ENCODE measurements at places on chromosomes 5 and 9.

GRCh38 chr9:106701611-106702010 is 161.4 kb upstream of the ZNF462 start:
- no peak overlapping the region for H3K4me3 ChIP-seq
- H3K4me1 ChIP-seq, result peaks cover 2% of the 10 kb centered on the region
- no peaks in the 10 kb centered on the region for H3K36me3 ChIP-seq
- H3K27me3 ChIP-seq, result no peaks in the 10 kb centered on the region
- DNase-seq, result no peak

DNA sequence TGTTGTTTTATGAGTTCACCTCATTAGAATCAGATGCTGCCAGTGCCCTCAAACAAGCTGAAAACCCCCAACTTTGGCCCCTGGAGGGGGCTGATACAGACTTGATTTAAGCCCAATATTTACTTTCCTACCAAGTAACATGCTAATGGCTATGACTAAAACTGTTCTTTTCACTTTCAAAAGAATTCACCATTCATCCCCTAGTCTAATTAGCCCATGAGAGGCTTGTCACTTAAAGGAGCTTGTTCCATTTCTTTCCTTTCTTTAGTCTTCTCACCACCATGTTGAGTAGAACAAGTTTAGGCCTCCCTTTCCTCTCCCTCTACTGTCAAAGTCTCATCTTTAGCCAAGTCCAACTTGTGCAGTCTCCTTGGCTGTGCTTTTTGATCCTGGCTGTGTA is 50.4 kb downstream of the EPB41L4B start:
- DNase-seq, result no peak
- H3K27ac ChIP-seq, result no peak overlapping the region
- H3K4me3 ChIP-seq, result no peak overlapping the region
- peaks cover 5% of the 10 kb centered on the region for H3K36me3 ChIP-seq
- no peaks in the 10 kb centered on the region for H3K27me3 ChIP-seq

- no peak overlapping the region for H3K27ac ChIP-seq
- H3K36me3 ChIP-seq, result no peaks in the 10 kb centered on the region
- DNase-seq, result no peak
- H3K4me1 ChIP-seq, result no peaks in the 10 kb centered on the region
- H3K4me3 ChIP-seq, result no peak overlapping the region
Measured at GRCh38 chr9:116574027-116574679, 113.0 kb upstream of the TRIM32 start.

DNA sequence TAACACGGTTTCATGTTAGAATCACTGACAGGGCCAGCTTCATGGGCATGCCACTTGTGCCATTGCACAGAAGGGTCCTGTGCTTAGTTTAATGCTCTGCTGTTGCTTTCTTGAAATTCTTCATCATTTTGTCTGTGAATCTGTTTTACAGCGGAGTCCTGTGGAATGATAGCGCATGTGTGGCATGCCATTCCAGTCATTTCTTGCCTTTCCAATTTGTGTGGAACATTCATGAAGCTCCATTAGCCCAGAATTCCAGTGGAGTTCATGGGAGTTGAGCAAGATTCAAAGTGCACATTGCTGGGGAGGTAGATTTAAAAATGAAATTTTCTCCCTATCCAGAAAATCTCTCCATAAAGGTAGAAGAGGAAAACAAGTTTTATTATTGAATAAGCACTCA is 43.4 kb upstream of the NREP start:
- no peak overlapping the region for H3K27ac ChIP-seq
- DNase-seq, result no peak
- no peaks in the 10 kb centered on the region for H3K4me1 ChIP-seq
- no peaks in the 10 kb centered on the region for H3K27me3 ChIP-seq

DNA sequence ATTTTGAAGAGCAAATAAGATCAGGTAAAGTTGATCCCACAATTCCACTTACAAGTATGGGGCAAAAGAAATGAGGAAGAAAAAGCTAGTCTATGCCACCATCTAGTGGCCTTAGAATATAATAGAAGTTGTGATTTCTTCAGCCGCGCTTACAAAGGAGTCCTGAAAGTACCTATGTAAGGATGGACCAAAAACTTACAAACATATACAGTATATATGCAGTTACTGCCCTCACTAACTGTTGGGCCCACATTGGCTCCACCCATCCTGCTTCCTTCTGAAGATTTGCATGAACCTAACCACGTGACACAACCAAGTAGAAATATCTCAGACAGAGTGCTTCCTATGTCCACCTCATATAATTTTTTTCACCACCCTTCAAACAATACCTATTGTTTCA is 11.7 kb upstream of the OR13D1 start:
- no peaks in the 10 kb centered on the region for H3K27me3 ChIP-seq
- H3K4me1 ChIP-seq, result no peaks in the 10 kb centered on the region

GRCh38 chr9:40925149-40925548 is 203.3 kb downstream of the FOXD4L6 start:
- no peak overlapping the region for H3K27ac ChIP-seq
- H3K36me3 ChIP-seq, result no peaks in the 10 kb centered on the region
- H3K4me1 ChIP-seq, result no peaks in the 10 kb centered on the region
- DNase-seq, result no peak

DNA sequence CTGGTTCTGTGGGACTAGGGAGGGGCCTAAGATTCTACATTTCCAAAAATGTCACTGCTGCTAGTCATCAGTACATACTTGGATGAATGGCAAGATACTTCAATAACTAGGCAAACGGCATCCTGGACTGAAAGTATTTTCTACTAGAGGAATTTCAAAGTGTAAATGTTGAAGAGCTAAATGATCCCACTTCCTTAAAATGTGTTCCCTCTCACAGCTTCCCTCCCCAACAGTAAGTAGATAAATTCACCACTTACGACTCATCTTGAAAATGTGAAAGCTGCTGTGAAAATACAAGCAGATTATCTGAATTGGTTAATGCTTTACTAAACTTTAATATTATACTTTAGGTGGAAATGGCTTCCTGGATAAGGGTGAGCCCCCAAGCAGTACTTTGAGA is 1571.5 kb upstream of the WWC1 start:
- H3K27me3 ChIP-seq, result no peaks in the 10 kb centered on the region
- no peaks in the 10 kb centered on the region for H3K4me1 ChIP-seq
- no peak overlapping the region for H3K27ac ChIP-seq
- DNase-seq, result no peak

Data from iPS DF 6.9 (cell line).